ENCODE measurements at places on chromosomes 13 and 19. TPM values are rescaled to one million over a fixed set of nuclear protein-coding genes. Genes with fewer than 3 reads are reported as not detected.

DNA sequence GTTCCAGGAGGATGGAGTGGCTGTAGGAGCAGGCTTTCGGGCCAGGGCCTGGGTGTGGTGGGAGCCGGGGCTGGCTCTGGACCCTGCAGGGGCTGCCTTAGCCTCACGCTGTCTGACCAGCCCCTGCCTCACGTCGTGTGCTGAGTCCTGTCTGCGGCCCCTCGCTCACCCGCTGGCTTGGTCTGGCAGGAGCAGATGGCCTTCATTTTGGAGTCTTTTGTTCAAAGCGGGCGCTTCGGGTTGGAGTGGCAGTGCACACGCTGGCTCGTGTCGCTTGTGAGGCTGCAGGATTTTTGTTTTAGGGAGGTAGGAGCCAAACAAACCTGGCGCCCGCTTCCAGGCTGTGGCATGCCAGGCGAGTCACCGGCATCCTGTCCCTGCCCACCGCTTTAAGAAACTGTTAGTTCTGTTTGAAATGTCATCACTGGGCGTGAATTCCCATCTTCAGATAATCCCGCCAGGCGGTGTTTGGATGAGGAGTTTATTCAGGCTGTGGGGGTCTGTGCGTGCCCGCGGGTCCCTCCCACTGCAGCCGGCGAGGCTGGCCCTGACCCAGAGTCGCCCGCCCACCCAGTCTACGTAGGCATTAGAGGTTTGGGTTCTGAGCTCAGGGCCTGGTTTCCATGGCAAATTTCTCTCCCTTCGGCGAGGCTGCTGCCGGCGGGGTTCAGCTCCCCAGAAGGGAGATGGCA is 89.8 kb downstream of the KDM4B start:
- no peak for DNase-seq

GRCh38 chr13:42056583-42056982 is 8.1 kb downstream of the DGKH start:
- no peak for DNase-seq

MPND gene
- 37.0 TPM for total RNA-seq

DMKN gene
- 278 TPM for total RNA-seq

DNA sequence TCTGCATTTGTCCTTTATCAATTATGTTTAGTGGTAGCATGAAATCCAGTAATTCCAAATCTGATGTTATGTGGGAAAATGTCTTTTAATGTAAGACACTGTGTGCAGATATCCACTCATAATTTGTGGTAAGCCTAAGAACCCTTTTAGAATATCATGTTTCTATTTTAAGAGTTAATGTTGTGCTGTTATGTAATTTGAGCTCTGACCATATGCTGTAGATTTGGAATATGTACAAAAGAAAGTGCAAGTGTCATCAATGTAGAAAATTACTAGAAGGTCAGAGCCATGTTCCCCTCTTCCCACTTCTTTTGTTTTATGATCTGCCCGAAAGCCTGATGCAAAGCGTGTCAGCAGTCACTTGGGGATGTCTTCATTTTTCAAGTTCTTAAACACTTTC is 44.5 kb downstream of the SCEL start:
- DNase-seq, result no peak

DNA sequence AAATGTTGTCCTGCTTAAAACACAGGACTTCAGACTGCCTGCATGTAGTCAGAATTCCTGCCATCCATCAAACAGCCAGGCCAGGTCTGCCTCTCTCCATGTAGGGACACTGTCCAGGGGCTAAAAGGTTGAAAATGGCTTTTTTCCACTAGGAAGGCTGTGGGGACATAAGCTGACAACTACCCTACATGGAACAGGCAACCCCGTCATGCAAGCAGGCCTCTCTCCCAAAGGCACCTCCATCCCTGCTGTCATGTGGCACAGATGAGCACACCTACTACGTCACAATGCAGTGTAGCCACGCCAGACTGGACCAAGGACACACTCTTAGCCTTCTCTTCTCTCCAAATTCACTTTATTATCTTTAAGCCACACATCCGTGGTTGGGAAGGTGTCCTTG is 40.8 kb downstream of the LATS2 start:
- peak; percentile 14 for DNase-seq

GRCh38 chr19:17836530-17836929 is 11.3 kb downstream of the JAK3 start:
- DNase-seq, result no peak

- no peak for DNase-seq
Observed at GRCh38 chr13:41053384-41053826, 7.9 kb upstream of the WBP4 start.

DNA sequence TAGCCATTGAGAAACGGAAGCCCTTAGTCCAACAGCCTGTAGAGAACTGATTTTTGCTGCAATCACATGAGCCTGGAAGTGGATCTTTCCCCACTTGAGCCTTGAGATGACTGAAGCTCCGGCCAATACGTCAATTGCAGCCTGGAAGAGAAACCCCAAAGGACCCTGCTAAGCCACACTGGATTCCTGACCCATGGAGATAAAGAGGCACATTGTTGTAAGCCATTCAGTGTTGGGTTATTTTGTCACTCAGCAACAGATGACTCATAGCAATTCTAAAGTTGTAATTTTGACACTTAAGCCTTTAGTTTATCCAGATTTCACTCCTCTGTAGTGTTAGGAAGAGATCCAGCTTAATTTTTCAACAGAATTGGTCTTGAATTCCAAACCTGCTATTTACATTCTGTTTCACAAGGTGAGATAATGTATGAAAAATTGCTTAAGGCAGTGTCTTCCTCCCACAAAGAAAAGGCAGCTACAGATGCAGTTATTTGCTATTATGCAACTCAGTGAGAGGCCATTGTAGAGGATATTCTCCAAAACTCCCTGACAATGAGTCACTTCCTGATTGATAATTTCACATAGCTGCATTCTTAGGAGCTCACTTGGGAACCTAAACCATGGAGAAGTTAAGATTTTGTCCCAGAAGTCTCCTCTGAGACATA is 59.4 kb upstream of the TSHZ3 start:
- DNase-seq, result no peak

GRCh38 chr19:8269724-8270123 is 38.4 kb downstream of the CD320 start:
- no peak for DNase-seq
